Lung microvascular endothelial cell (primary cell): ENCODE measurements at places on chromosomes 5 and 9. TPM values are rescaled to one million over a fixed set of nuclear protein-coding genes. Genes with fewer than 3 reads are reported as not detected.

Gene FAM151B
- 2.0 and 2.2 TPM in 2 replicates for total RNA-seq

Gene RAB3C
- under 0.01 and 0.22 TPM in 2 replicates for total RNA-seq

Gene PARP8
- 0.22 and 0.99 TPM in 2 replicates for total RNA-seq

Gene CCL19
- total RNA-seq: not detected in 2 replicates

Gene PCDHGC5
- total RNA-seq: under 0.01 and 0.40 TPM in 2 replicates

Gene SSBP2
- total RNA-seq: 5.7 and 11.9 TPM in 2 replicates

Gene GFI1B
- not detected in 2 replicates for total RNA-seq

Gene IFNA2
- total RNA-seq: not detected in 2 replicates

Gene SYNPO
- total RNA-seq: 7.4 and 10.7 TPM in 2 replicates

Gene ELAVL2
- under 0.01 and 0.22 TPM in 2 replicates for total RNA-seq

Gene LECT2
- not detected in 2 replicates for total RNA-seq

Gene KCNV2
- total RNA-seq: not detected in 2 replicates

Gene URM1
- 36.0 and 46.4 TPM in 2 replicates for total RNA-seq

Gene IER5L
- 13.1 and 20.4 TPM in 2 replicates for total RNA-seq

Gene ZBTB5
- 6.1 and 10.3 TPM in 2 replicates for total RNA-seq

Gene PTGR1
- total RNA-seq: 6.5 and 20.7 TPM in 2 replicates

Gene ALG2
- total RNA-seq: 28.1 and 46.6 TPM in 2 replicates

Gene FBP2
- total RNA-seq: not detected in 2 replicates

Gene ADAMTSL1
- 0.99 and 11.8 TPM in 2 replicates for total RNA-seq

Gene ARHGEF28
- total RNA-seq: 49.3 and 83.1 TPM in 2 replicates

Gene CORO2A
- 0.20 and 0.22 TPM in 2 replicates for total RNA-seq

Gene IL7R
- total RNA-seq: under 0.01 and 1.3 TPM in 2 replicates
